ENCODE measurements at places on chromosomes 5 and 9.

DNA sequence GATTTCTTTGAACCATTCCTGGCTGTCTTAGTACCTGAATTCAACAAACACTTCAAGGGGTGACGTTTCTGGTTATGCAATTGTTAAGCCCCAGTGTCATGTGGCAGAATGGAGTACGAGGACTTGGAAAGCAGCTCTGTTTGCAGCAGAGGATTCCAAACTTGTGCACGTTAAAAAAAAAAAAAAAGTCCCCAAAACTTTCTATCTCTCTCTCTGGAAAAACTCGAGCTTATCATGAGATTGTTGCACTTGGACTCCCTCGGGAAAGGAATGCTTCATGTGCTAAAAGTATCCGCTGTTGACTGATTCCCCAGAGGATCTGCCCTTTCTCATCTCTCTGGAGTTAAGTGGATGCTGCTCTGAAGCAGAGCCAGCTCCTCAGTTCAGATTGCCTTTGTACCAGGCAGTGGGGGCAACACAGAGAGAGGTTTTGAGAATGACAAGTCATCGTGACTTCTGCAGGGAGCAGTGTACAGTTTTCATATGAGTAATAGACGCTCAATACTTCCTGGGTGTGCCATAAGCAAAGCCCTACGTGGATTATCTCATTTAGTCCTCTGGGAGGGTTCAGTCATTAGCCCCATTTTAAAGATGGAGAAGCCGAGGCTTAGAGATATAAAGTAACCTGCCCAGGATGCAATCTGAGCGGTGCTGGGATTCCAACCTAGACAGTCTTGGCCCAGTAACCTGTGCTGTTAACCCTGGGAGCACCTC is 28.1 kb downstream of the TMOD1 start:
- no peak for DNase-seq

- DNase-seq, result no peak
These were observed 51.1 kb downstream of the NUDT12 start for GRCh38 chr5:103511554-103511885.

GRCh38 chr5:175328176-175328575 is 115.8 kb downstream of the DRD1 start:
- no peak for DNase-seq

GRCh38 chr9:113395000-113395861 is 5.9 kb downstream of the ALAD start:
- no peak for DNase-seq

DNA sequence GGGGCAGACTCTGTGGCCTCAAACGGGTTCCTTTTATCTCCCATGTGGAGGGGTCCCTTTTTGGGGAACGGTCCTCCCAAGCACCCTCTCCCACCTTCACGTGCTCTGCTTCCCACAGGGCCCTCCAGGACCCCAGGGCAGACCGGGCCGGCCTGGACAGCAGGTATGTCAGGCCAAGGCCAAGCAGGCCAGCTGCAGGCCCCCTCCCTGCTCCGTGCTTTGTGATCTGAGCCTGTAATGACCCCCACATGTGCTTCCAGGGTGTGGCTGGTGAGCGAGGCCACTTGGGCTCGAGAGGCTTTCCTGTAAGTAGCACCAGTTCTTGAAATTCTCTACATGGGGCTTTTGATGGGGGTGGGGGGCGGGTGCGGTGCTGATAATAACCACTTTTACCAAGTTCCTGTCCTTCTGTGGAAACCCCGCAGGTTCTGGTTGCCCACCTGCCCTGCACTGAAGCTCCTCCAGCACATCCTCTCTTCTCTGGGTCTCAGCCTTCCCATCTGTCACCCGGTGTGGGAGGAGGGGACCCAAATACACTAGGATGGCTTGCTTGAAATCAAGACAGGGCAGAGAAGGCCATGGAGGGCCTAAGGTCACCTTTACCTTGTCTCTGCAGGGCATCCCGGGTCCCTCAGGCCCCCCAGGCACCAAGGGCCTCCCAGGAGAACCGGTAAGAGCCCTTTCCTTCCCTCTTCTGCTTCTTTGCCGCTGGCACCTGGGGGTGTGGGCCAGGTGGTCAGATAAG is 57.9 kb upstream of the ORM1 start:
- no peak for DNase-seq

- DNase-seq, result peak; percentile 19
These were observed 126.8 kb downstream of the EHMT1 start for GRCh38 chr9:137745541-137745991.

DNA sequence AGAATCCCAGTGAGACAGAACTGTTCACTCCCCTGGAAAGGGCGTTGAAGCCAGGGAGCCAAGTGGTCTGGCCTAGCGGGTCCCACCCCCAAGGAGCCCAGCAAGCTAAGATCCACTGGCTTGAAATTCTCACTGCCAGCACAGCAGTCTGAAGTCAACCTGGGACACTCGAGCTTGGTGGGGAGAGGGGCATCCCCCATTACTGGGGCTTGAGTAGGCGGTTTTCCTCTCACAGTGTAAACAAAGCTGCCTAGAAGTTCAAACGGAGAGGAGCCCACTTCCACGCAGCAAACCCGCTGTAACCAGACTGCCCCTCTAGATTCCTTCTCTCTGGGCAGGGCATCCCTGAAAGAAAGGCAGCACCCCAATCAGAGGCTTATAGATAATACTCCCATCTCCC is 45.1 kb upstream of the PTGER4 start:
- no peak for DNase-seq

DNA sequence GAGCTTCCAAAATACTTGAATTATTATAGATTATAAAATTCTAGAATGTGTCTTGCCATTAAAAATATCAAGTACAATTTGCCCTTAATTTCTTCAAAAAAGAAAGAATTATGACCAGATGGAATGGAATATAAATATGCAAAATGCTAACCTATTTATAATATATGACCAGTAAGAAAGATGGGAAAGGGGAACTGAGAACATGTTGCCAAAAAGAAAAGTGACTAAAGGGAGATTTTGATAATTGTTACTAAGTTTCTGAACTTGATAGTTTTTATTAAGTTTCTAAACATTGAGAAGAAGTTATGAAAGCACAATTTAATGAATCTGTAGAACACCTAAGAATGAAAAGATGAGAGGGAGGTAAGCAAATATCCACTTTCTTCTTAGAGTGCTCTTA is 188.4 kb upstream of the NR4A3 start:
- no peak for DNase-seq

DNA sequence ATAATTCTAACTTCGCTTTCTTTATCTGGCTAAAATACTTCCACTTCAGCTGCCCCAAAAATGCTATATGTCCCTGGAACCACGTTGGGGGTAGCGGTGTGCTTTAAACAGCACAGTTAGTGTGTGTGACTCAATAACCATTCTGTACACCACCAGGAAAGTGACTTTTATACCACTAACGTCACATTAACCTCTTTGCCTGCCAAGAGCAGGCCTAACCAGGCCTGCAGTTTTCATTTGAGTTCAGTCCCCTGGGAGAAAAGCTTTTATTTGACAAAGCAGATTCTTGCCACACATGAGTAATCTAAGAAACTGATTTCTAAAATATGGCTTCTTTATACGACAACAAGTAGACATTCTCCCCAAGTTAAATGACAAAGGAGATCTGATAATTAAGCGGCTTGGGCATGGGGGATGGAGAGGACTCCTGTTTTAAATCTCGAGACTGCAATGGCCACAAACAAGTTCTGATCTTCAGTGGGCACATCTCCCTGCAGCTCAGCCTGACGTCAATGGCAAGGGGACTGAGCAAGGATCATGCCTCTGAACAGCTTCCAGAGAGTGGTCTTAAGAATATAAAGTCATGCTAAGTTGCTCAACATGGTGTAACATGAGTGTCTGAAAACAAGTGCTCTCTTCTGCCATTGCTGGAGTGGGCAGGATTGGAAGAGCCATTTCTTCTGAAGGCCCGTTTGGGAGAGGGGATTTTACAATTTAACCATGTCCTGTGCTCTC is 91.8 kb downstream of the GLIS3 start:
- no peak for DNase-seq

GRCh38 chr5:3612591-3613042 is 17.0 kb downstream of the IRX1 start:
- DNase-seq, result no peak

DNA sequence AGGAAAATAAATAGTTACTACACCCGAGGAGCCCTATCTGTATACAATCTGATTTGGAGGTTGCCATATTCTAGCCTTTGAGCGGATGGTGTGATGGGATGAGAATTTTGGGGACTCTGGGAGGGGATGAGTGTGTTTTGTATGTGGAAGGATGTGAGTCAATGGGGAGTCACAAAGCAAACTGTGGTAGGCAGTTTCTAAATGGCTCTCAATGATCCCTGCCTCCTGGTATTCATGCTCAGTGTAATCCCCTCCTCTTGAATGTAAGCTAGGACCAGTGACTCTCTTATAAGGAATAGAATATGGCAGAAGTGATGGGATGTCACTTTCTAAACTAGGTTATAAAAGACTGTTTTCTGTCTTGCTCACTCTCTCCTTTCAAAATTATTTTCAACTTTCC is 205.7 kb upstream of the RIOK2 start:
- DNase-seq, result no peak

- no peak for DNase-seq
These were observed 111.1 kb upstream of the FBN2 start for GRCh38 chr5:128649192-128649591.

DNA sequence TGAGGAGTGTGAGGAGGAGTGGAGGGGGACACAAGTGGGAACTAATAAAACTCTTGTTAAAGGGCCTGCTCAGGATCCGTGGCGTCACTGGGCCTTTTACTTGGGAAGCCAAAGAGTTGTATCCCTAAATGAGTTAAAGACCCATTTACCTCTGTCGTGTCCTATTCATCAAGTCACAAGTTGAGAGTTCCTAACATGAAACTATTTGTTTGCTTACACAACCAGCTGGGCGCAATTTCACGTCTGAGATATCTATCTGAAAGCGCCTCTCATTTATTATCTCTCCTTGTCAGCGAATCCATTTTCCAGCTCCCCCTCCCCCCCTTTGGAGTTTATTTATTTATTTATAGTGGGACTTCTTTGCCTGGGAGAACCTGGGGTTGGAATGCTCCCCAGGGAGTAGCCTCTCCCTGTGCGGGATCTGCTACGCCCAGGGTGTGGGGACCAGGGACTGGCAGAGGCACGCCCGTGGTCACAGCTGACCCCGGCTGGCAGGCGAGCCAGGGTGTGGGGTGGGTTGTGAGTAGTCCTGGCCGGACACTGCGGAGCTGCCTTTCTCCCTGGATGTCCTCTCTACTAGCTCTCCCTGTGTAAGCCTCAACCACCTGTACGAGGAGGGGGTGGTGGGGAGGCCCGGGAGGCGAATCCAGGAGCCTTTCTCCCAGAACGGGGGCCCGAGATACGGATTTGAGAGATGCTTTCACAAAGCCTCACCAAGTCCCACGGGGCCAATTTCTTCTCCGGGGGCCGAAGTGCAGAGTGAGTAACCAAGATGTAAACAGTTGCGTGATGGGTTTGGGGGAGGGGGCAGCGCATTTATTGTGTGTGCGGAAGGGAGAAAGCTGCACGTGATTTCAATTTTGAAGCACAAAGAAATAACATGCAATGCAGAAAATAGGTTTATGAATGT is 15.3 kb downstream of the NR2F1 start:
- no peak for DNase-seq

- DNase-seq, result no peak
These were observed 137.2 kb downstream of the PRKACG start for GRCh38 chr9:68876681-68877080.

DNA sequence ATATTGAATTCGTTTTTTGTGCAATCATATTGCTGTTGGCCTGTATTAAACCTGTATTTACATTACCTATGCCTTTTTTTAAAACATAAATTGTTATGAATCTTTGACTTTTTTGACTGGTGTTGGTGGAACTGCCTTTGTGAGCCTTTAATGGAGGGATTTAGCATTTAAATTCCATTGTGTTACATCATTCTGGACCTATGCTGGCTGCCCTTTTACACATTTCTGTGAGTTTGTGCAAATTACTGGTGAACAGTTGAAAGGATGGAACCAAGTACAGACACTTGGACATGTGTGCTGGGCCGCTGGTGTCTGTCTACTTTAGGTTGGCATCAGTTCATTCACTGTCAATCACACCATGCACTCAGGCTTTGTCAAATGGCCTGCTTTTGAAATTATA is 3.4 kb downstream of the SNX18 start:
- no peak for DNase-seq

DNA sequence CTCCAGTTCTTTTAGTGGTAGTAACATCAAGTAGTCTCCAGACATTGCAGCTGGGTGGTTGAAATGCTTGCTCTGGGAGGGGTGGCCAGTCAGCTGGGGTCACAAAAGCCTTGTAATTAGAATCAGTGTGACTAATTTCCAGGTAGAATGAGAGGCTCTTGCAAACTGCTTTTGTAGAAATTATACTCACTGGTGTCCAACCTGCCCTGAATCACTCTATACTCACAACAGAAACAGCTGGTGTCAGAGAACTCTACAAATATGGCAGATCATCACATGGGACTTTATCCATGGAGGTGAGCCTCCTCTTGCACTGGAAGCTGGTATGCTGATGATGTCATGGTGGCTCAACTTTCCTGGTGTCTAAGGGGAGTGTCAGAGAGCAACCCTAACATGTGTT is 71.3 kb downstream of the SH3TC2 start:
- no peak for DNase-seq

GRCh38 chr9:109269839-109270238 is 51.0 kb downstream of the EPB41L4B start:
- DNase-seq, result no peak

GRCh38 chr9:82117026-82117811 is 128.6 kb downstream of the SPATA31D1 start:
- DNase-seq, result no peak

GRCh38 chr5:88396000-88396535 is 127.4 kb upstream of the TMEM161B start:
- no peak for DNase-seq

- DNase-seq, result no peak
These were observed 36.1 kb upstream of the RANBP6 start for GRCh38 chr9:6051511-6051950.

DNA sequence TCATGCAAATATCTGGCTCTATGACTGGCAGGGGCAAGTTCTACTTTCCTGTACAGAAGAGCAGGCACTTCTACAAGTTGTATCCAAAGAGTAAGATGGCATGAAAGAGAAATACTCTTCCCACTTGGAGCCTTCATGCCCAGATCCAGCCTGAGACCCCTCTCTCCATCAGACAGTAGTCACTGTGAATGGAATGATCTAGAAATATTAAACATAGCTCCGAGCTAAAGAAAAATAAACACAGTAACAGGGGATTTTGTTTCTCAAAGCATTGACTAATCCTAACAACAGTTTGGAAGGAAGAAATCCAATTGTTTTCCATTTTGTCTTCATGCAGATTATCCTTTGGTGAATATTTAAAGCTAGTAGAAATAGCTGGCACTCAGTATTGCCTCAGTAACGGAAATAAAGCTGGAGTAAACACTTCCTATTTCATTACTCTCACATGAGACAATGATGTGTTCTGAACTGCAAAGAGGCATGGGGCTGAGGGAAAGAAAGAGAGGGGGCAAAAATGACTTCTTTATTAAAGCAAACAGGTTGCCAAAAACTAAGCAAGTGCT is 100.0 kb downstream of the SEMA5A start:
- DNase-seq, result no peak

- no peak for DNase-seq
These were observed 677 bp upstream of the ZNF79 start for GRCh38 chr9:127423476-127423933.

GRCh38 chr5:174596429-174596828 is 128.0 kb upstream of the MSX2 start:
- no peak for DNase-seq

- peak; percentile 45 for DNase-seq
These were observed 1.7 kb upstream of the NTMT1 start for GRCh38 chr9:129624168-129624759.
